ENCODE measurements at places on chromosomes 6 and 20.
A peak's percentile ranks its signal among the peaks of the same experiment; 100 is the strongest.

GRCh38 chr6:119929121-119929520 lies 579.6 kb upstream of the MAN1A1 start:
- no peak for DNase-seq

DNA sequence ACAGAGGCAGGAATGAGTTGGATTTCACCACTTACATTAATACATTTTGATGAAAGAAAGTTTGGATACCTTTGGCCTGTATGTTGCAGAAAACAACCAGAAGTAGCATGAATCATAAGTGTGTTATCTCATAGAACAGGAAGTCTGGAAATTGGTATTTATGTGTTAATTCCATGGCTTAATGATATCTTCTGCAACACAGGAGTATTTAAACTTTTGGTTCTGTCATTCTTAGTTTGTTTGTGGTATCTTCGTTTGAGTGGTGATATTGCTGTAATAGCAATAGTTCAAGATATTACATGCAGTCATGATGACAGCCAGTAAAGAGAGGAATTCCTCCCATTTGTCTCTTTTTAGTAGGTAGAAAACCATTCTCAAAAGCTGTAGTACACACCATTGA lies 177.3 kb downstream of the CDKAL1 start:
- DNase-seq, result no peak

- no peak for DNase-seq
Observed at GRCh38 chr6:89610149-89610642, 28.4 kb downstream of the LYRM2 start.

- DNase-seq, result no peak
Observed at GRCh38 chr20:44053046-44053445, 133.9 kb downstream of the JPH2 start.

GRCh38 chr20:62642666-62643520 lies 590 bp downstream of the SLCO4A1 start:
- DNase-seq, result no peak

- DNase-seq, result no peak
Observed at GRCh38 chr6:11428895-11429294, 108.7 kb upstream of the TMEM170B start.

GRCh38 chr20:63502671-63503172 lies 3.8 kb upstream of the EEF1A2 start:
- peak; percentile 69 for DNase-seq

GRCh38 chr6:50823094-50823920 lies 4.6 kb downstream of the TFAP2B start:
- DNase-seq, result no peak

- DNase-seq, result peak; percentile 16
Observed at GRCh38 chr6:141169419-141169818, 963.3 kb upstream of the GJE1 start.

DNA sequence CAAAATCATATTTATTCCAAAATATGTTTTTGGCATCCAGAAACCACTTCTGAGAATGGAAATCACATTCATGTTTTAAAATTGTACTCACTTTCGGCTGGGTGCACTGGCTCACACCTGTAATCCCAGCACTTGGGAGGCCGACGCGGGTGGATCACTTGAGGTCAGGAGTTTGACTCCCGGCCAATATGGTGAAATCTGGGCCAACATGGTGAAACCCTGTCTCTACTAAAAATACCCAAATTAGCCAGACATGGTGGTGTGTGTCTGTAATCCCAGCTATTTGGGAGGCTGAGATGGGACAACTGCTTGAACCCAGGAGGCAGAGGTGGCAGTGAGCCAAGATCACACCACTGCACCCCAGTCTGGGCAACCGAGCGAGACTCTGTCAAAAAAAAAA lies 580.7 kb downstream of the MAFB start:
- DNase-seq, result no peak

GRCh38 chr6:98840996-98841513 lies 6.7 kb downstream of the POU3F2 start:
- DNase-seq, result no peak

GRCh38 chr6:118914598-118914997 lies 20.4 kb downstream of the MCM9 start:
- no peak for DNase-seq

GRCh38 chr6:159203304-159204005 lies 34.3 kb downstream of the FNDC1 start:
- no peak for DNase-seq

DNA sequence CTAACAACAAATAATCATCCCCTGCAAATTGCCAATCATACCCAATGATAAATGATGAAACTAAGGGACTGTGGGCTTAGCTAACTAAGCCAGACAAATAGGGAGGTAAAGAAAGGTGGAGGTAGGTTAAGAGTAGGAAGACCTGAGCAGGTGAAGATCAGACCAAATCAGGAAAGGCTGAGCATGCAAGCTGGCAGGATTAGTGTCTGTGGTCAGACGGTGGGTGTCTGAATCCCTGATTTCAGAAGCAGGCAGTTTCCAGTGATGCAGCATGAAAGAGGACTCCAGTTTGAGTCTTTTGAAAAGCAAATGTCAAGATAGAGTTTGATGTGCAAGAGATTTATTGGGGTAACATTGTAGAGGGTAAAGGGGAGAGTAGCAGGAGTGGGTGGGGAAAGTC lies 181.4 kb upstream of the MYLIP start:
- no peak for DNase-seq

DNA sequence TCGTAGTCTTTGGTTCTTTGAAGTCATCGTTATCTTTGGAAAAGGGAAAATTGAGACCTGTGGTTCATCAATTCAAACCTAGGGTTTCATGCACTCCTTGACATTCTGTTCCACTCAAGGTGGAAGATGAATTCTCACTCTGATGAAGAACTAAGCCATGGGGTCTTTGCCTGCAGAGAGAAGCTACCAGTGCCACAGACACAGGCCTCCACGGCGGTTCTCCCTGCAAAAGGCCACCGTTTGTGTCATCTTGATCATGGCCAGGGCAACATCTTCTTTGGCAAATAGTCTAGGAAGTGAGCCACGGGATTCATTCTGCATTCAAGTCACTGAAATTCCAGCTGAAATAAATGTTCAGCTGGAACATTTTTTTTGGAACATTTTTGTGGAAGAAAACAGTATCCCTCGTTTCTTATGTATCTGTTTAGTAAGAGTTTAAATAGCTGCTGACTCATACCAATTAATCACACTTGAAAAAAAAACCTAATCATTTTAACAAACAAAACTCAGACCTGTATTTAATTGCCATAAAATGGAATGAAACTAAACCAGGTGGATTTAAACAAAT lies 206.0 kb upstream of the FOXQ1 start:
- DNase-seq, result no peak
